Activated CD4-positive, alpha-beta memory T cell treated with anti-CD3 and anti-CD28 coated beads, Interleukin-2, amount 10 ng/mL, durations not matched to agents 7 days and 5 days (primary cell): ENCODE measurements at places on chromosomes 2 and 18. TPM values are rescaled to one million over a fixed set of nuclear protein-coding genes. Genes with fewer than 3 reads are reported as not detected.

MAP3K19 gene
- total RNA-seq = not detected

ALMS1 gene
- 16.1 TPM for total RNA-seq

GNAL gene
- 0.33 TPM for total RNA-seq

TDRD15 gene
- total RNA-seq = 0.05 TPM

RGPD5 gene
- 16.1 TPM for total RNA-seq

ABCB11 gene
- not detected for total RNA-seq

TCF7L1 gene
- total RNA-seq = 0.08 TPM

FBLN7 gene
- total RNA-seq = 7.3 TPM

ARHGAP28 gene
- not detected for total RNA-seq

RAD51AP2 gene
- not detected for total RNA-seq

BMP10 gene
- total RNA-seq = 0.18 TPM

INHBB gene
- not detected for total RNA-seq

NT5C1B gene
- not detected for total RNA-seq

- DNase-seq = no peak
Measured at GRCh38 chr2:129857200-129857599, 122.3 kb upstream of the RAB6C start.

DNA sequence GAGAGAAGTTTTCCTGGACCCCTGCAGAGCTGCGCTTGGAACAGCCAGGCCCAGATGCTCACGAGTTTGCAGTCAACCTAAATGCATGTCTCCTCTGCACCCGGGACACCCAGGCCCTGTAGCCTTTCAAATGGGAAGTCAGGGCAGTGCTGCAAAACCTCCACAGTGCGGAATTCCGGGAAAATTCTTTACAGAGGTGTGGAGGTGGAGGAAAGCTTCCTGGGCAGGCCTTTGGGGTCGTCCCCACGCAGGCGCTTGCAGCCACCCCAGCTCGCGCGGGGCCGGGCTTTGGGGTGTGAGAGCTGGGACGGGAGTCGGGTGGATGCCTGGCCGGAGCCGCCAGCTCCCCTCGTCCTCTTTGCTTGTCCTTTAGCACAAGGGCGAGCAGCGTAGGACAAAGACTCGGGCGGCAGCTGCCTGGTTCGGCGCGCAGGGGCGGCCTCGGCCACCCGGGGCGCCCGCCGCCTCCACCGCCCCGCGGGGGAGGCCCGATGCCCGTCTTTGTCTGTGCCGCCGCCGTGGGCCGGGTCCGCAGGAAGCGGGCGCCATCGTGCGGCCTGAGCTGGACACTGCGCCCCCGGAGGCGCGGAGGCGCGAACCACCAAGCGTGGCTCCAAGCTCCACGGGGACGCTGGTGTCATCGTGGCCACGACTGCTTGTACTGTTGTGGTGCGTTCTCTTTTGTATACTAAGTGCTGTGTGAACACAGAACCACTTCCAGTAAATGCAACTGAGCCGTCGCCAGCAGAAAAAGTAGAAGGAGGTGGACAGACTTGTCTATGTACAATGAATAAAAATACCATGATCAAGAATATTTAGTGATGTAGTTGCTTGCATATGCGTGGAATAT, 28.2 kb upstream of the BCL11A start:
- DNase-seq = peak; percentile 64

DNA sequence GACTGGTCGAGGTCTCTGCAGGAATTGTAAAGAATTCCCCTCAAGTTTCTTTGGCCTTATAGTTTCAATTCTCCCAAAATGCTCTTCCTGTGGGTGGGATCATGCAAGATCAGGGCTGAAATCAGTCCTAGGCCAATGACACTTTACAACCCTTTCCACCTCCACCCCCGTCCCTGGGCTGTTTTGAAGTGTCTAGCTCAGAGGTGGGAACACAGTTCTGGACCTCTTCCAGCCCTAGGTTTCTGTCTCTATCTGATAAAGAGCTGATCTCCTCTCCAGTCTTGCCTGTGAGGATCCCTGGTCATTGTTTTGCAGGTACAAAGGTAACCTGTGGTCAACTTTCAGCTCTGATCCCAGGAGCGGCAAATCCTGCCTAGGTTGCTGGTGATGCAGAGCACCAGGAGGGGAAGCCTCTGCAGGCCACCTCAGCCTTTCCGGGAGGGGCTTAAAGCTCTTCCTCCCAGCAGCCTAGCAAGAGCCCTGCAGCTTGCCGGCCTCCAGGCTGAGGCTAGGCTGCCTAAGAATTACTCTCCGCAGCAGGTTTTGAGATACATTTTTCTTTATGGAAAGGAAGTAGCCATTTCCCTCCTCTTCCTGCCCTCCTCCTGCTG, 69.8 kb upstream of the WIPF1 start:
- no peak for DNase-seq

GRCh38 chr2:113225263-113226259, 51.8 kb downstream of the PSD4 start:
- no peak for DNase-seq

DNA sequence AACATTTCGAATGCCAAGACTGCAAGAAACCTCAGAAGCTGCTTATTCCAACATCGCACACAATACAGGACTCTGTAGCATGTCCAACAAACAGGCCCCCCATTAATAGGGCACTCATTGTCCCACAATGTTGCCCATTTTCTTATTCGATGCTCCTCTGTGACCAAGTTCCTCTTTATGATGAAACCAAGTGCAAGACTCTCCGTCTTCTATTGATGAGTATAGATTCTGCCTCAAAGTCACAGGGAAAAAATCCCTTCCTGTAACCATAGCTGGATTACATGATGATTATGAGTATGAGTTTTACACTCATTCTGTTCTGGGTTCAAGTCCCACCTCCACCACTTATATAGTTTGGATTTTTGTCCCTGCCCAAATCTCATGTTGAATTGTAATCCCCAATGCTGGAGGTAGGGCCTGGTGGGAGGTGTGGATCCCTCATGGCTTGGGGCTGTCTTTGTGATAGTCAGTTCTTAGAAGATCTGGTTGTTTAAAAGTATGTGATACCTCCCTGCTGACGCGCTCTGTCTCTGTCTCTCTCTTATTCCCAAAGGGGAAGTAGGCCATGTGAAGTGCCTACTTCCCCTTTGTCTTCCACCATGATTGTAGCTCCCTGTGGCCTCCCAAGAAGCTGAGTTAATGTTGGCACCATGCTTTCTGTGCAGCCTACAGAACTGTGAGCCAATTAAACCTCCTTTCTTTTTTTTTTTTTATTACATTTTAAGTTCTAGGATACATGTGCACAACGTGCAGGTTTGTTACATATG, 148.7 kb downstream of the OSR1 start:
- DNase-seq = no peak

DNA sequence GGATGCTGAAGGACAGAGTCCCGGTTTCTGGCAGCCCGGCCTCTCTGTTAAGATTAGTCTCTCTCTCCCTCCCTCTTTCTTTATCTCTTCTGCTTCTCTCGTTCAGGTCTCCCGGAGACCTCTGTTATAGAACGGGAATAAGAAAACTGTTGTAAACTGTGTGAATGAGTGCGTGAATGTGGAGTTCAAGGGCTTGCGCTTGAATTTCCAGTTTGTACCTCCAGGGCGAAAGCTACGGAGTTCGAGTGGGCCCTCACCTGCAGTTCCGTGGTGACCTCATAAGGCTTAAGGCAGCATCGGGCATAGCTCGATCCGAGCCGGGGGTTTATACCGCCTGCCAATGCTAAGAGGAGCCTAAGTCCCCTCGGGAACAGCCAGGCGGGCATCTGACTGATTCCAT, 26.4 kb downstream of the SKA1 start:
- DNase-seq = no peak

DNA sequence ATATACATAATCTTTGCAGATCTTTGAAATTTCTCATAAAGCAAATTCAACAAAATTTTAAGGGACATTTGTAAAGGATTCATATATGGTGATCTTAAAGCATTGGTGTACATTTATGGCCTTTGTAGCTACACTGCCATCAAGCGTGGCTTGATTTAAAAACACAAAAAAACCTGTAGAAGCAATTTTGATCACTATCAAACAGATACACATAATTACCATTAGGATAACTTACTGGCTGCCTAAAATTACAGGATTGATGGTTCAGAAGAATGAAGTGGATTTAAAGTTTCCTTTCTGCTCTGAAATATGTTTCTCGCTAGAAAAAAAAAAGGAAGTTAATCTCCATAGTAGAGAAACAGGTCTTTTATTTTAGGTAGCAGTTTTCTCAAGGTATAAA, 31.4 kb downstream of the MAPRE2 start:
- DNase-seq = no peak

GRCh38 chr18:75264926-75265597, 54.5 kb downstream of the TSHZ1 start:
- DNase-seq = no peak

- DNase-seq = no peak
Measured at GRCh38 chr18:68399721-68400120, 315.2 kb downstream of the TMX3 start.

DNA sequence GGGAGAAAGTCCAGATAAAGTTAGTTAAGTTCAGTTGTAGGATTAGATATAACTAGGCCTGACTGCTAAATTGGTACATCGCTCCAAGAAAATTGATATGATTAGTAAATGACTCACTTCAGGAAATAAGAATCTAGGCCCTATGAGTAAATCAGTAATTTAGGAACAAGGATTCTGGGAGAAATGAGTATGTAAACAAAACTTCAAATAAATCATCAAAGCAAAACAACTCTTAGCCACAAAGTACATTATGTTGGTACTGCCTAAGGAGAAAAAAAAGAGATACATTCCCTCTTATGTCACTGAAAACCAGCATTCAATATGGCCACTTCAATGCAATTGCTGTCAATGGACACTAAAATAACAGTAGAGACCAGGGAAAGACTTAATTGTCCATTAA, 529.1 kb downstream of the ZNF804A start:
- DNase-seq = no peak

- DNase-seq = no peak
Measured at GRCh38 chr2:197851451-197851850, 47.1 kb downstream of the PLCL1 start.

GRCh38 chr2:138919120-138919747, 139.0 kb upstream of the NXPH2 start:
- DNase-seq = no peak
